ENCODE measurements at places on chromosomes 4 and X.

GRCh38 chr4:123867910-123868587, 471.5 kb downstream of the SPRY1 start:
- no peak for DNase-seq

- DNase-seq, result no peak
Measured at GRCh38 chrX:111483881-111484280, 27.6 kb upstream of the SERTM2 start.

DNA sequence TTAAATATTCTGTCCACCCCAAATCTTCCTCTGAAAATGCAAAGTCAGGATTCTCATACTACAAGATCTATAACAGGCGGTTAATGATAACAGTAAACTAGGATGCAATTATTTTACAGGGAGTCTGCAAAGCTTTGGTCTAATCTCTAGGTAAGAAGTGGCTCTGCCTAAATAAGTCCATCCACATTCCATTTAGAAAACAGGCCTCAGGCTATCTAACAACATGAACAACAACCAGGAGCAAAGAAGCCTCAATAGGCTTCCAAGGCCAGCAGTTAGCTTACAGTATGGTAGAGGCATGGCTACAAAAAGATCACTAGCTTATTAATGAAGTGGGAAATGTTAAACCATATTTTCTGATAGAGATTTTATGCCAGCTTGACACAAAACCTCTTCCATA, 6.4 kb downstream of the MAB21L2 start:
- DNase-seq, result no peak

- no peak for DNase-seq
Measured at GRCh38 chr4:41458689-41459088, 79.3 kb upstream of the LIMCH1 start.

DNA sequence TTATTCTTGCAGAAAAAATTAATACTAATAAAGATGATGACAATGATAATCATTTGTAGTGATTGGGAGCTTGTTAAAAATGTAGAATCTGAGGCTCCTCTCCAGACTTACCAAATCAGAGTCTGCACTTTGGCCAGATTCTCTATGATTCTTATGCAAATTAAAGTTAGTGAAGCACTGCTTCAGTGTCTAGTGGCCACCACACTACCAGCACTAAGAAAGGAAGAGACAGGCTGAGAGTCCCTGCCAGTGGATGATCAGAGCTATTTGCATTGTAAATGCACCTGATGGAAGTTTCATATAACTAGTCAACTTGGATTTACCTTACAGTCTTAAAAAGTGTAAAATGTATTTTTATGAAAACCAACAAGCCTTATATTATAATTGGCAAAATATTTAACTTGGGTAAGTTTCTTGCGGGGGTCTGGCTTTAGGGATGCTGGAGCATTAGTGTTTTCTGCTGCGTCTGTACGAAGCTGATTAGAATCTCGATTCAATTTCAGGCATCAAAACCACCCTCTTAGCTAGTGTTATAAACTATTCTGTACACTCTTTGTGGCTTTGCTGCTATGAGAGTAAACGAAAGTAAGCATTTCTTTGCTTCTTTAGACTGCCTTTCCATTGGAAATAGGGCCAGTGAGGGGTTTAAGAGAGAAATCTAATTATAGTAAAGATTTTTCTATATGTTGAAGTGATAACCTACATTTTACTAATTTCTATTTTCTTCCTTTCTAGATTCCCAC, 114.1 kb downstream of the TLL1 start:
- DNase-seq, result no peak

- DNase-seq, result no peak
Measured at GRCh38 chrX:65994519-65995506, 45.1 kb downstream of the VSIG4 start.

DNA sequence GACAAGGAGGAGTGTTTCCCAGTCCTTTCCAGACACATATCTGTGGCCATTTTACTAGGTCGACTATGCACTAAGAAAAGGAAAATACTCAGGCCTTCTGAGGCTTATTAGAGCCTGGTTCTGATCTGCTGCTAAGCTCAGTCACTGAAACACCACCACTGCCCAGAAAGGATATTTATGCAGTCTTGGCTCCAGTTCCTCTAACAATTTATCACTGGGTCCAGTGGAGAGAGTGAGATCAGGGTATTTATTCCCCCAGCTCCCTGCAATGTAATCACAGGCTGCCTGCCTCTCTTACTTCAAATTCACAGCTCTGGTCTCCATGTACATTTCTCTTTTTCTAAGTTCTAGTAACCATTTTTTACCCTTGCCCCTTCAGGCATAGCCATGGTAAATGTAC, 81.6 kb upstream of the INPP4B start:
- no peak for DNase-seq
